Activated CD4-positive, alpha-beta memory T cell treated with anti-CD3 and anti-CD28 coated beads, Interleukin-2, amount 10 ng/mL, durations not matched to agents 7 days and 5 days (primary cell): ENCODE measurements at places on chromosomes 1 and 21.

DNA sequence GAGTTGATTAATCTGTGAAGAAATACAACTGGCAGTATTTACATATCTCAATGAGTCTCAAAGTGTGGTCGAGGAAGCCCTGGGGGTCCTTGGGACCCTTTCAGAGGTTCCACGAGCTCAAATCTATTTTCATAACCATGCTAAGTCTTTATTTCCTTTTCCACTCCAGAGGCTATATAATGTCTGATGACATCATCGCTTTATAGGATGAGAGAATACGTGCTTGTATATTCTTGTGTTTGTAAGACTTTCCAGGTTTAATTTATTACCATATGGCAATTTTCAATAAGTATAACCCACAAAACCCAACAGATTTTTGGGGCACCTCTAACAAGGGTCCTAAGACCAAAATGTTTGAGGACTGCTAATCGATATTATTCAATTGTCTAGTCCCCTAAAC, 1.4 kb upstream of the SLC19A2 start:
- DNase-seq = no peak

- no peak for DNase-seq
These were observed 49.5 kb upstream of the RAB4A start for GRCh38 chr1:229221106-229222019.

- DNase-seq = peak; percentile 55
These were observed 4.3 kb downstream of the LCK start for GRCh38 chr1:32255072-32256071.

DNA sequence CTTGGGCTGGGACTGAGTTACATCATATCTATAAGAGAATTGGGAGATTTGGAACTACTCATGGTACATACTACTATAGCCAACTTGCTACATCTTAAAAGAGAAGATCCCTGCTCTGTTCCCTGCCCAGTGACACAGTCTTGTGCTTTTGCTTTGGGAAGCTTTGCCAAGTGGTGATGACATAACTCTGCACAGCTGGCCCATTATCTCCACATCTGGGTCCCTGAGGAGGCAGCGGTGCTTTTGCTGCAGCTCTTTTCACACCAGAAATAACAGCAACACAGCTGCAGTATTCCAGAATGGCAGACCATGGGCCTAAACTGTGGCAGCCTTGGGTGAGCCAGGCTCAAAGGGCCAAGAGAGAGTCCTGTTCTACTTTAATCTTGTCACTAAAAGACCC, 296.0 kb downstream of the HHAT start:
- DNase-seq = no peak

- DNase-seq = no peak
These were observed 354.4 kb downstream of the BRINP2 start for GRCh38 chr1:177525176-177525575.

- DNase-seq = no peak
These were observed 4.3 kb upstream of the ZBTB7B start for GRCh38 chr1:154998201-154998780.

GRCh38 chr1:65393928-65394327, 26.5 kb upstream of the LEPR start:
- DNase-seq = no peak

- DNase-seq = no peak
These were observed 107.5 kb upstream of the TNFSF4 start for GRCh38 chr1:173314656-173315055.

DNA sequence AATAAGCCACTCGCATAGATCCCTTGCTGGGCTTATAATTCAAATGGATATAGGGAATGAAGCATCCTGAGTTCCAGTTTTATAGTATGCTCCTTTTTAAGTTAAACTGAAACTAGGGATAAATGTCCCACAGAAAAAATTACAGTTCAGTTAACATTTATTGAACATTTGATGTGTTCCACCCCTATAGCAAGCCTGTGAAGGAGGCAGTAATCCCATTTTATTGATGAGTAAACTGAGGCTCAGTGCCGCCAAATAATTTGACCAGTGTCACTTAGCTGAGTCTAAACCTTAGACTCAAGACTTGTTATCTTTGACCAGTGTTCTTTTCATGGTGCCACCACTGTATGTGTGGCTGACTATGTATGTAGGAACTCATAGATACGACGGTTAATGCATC, 22.4 kb downstream of the URB2 start:
- DNase-seq = no peak

- no peak for DNase-seq
These were observed 106.8 kb upstream of the HP1BP3 start for GRCh38 chr1:20893931-20894330.

GRCh38 chr1:5908461-5909375, 83.5 kb downstream of the NPHP4 start:
- peak; percentile 6 for DNase-seq

GRCh38 chr1:29948581-29948980, 712.3 kb downstream of the PTPRU start:
- DNase-seq = no peak

DNA sequence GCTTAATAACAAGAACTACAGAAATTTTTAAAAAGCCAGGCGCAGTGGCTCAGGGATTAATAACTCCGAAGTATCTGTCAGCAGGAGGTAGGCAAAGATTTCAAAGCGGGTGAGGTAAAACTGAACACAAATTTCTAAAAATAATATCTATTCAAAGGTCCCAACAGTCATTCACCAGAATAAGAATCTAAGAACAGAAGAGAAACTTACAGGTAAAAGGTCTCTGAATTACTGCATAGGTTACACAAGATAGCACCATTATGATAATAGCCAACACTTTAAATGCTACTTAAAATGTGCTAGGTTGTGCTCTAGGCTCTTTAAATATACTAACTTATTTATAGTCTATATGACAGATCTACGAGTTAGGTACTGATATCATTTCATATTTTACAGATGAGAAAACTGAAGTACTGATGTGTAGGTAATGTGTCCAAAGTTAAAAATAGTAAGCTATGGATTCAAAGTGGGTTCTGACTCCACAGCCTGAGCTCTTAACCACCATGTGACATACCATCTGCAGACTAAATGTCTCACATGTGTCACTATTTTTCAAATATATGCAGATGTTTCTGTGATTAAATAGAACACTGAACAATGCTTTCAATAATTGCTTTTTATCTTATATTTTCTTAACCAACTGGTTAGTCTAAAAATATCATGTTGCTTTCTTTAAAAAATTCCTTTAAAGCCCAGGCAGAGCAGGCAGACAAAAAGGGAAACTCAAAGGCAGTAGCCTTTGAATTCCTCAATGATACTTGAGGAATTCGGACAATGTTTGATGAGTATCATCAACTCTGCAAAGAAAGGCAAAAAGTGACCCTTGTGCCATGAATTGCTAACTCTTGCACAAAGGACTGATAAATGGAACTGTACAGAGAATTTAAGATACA, 80.5 kb upstream of the TTC39A start:
- DNase-seq = no peak

- no peak for DNase-seq
These were observed 8.4 kb downstream of the MMACHC start for GRCh38 chr1:45508295-45509151.

GRCh38 chr21:30256100-30256499, 26.6 kb downstream of the KRTAP24-1 start:
- no peak for DNase-seq

- DNase-seq = no peak
These were observed 66.9 kb downstream of the HSD3B1 start for GRCh38 chr1:119573886-119574285.

DNA sequence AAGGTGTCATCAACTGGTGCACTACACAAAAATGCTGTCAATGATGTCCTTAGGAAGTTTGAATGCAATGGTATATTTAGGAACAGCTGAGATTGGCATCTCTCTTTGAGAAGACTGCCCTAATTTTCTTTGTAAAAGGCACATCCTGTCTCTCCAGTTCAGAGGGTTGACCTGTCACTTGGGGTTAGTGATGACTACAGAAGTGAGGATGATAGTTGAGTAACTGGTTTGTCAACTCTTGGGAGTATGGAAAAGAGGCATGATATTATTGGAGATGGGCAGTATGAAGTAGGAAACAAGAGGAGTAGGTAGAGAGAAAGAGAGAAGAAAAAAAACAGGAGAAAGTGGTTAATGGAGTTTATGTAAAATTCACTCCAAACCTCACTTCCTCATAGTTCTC, 40.4 kb upstream of the PIGC start:
- no peak for DNase-seq

- DNase-seq = no peak
These were observed 544.1 kb downstream of the NEGR1 start for GRCh38 chr1:71738256-71738655.

DNA sequence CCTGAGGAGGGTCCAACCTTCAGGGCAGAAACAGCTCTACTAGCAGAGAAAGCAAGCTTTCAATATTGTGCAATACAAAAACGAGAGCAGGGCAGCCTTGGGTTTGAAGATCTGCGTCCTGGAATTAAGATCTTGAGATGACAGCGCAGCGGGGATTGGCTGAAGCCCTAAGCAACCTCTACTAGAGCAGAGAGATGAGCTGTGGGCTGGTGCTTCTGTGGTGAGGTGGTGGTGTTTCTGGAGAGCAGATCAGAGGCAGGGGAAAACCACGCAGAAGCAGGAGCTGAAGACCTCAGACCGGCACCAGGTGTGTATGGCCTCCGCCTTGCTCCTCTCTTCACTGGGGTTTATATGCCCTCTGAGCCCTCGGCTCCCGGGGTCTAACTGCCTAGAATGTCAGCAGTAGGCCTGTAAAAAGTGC, 12.5 kb downstream of the TRAF3IP3 start:
- DNase-seq = peak; percentile 94

GRCh38 chr1:203268901-203269653, 36.2 kb upstream of the BTG2 start:
- DNase-seq = peak; percentile 48

DNA sequence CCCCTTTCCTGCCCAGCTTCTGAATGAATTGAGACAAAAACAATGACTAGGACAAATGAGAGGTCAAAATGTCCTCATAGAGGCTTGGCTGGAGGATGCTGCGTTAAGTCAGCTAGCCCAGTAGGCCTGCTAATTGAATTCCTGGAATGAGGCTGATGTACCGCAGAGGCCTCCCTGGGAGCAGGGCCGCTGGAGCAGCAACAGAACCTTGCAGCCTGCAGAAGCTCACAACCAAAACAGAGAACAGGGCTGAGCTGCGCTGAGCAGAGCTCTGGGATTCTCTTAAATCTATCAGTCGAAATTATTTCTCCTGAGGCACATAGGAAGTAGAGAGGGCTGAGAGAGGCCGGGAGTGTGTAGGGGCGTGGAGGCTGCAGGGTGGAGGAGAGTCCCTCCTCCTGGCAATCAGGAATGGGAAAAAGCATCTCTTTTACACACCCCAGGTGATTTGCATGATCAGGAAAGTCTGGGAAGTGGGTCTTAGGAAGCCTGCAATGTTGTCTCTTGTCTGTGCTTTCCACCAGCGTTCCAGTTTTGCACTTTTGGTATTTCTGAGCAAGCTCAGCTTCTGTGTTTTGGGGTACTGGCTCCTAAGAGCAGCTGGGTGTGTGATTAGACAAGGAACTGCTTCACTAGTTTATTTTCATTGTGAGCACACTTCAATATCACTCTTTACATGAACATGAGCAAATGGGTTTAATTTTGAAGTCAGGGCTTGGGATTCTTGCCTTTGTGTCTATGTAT, 66.5 kb downstream of the RYR2 start:
- no peak for DNase-seq

- no peak for DNase-seq
These were observed 59.8 kb downstream of the TOR1AIP2 start for GRCh38 chr1:179817789-179818188.

- DNase-seq = no peak
These were observed 550.6 kb downstream of the MATN1 start for GRCh38 chr1:30172757-30173156.

GRCh38 chr1:69947837-69948236, 257.5 kb downstream of the LRRC40 start:
- no peak for DNase-seq

DNA sequence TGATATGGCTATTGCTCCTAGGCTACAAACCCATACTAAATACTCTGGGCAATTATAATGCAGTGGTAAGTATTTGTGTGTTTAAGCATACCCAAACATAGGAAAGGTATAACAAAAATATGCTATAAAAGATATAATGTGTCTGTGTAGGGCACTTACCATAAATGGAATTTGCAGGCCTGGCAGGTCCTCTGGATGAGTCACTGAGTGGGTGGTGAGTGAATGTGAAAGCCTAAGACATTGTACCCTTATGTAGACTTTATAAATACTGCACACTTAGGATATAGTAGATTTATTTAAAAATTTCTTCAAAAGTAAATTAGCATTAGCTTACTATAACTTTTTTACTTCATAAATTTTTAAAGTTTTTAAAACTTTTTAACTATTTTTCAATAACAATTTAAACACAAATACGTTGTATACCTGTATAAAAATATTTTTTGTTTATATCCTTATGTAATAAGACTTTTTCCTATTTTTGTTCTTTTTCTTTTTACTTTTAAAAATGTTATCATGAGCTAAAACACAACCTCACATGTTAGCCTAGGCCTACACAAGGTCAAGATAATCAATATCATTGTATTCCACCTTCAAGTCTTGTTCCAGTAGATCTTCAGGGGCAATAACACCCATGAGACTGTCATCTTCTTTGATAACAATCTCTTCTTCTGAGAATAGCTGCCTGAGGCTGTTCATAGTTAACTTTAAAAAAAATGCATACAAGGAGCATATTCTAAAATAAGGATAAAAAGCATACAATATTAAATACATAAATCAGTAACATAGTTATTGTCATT, 306.3 kb upstream of the RGS18 start:
- DNase-seq = no peak

GRCh38 chr1:8347635-8348034, 29.7 kb downstream of the SLC45A1 start:
- no peak for DNase-seq

GRCh38 chr1:89602871-89603404, 30.0 kb upstream of the LRRC8C start:
- DNase-seq = no peak

GRCh38 chr21:19844334-19844733, 1153.9 kb upstream of the NCAM2 start:
- no peak for DNase-seq

GRCh38 chr1:83694449-83694848, 304.5 kb downstream of the TTLL7 start:
- DNase-seq = no peak

- no peak for DNase-seq
These were observed 376.3 kb upstream of the PRMT6 start for GRCh38 chr1:106680216-106680615.

- no peak for DNase-seq
These were observed 10.9 kb upstream of the HES5 start for GRCh38 chr1:2540816-2541492.

- no peak for DNase-seq
These were observed 54.9 kb downstream of the WDR64 start for GRCh38 chr1:241706967-241707366.

DNA sequence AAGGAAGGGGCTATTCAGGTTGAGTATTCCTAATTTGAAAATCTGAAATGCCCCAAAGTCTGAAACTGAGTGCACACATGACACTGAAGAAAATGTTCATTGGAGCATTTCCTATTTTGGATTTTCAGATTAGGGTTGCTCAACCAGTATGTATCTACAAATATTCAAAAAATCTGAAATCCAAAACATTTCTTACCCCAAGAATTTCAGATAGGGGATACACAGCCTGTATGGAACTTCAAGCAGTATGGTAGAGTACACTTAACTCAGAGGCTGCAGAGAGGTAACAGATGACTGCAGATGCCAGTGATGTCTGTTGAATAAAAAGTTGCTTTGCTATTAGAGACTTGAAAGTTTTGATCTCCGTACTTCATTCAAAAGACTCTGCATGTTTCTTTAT, 19.0 kb downstream of the YTHDF2 start:
- DNase-seq = no peak
